ENCODE measurements at places on chromosomes 6 and 20.

- DNase-seq: no peak
These were observed 1.6 kb upstream of the DDAH2 start for GRCh38 chr6:31730631-31731086.

DNA sequence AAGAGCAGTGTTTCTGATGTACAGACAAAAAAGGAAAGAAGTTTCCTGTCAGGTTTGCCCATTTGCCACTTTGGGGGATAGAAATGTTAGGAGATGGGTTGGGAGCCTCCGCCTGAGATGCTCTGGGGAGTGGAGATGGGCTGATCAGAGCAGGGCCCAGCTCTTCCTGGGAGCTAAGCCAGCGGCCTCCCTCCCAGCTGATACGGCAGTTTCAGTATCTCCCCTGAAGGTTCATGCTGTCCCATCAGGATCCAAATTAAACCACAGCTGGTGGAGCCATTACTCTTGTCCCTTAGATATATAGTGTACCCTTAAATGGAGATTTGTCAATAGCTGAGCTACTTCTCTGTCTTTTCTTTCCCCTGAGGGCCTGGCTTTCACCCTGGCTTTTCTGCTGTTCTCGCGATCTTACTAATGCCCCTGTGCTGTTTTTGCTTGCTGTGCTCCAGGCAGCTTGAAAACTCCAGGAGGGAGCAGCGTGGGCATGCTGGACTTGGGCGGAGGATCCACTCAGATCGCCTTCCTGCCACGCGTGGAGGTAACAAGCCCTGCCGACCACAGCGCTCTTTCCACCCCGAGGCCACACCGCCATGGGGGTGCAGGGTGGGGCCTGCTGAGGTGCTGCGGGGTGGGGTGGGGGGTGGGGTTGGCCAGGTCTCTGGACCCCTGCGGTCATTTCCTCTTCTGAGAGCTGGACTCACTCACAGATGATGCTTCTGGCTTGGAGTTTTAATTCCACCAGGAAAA lies 20.9 kb downstream of the ENTPD6 start:
- DNase-seq: no peak

DNA sequence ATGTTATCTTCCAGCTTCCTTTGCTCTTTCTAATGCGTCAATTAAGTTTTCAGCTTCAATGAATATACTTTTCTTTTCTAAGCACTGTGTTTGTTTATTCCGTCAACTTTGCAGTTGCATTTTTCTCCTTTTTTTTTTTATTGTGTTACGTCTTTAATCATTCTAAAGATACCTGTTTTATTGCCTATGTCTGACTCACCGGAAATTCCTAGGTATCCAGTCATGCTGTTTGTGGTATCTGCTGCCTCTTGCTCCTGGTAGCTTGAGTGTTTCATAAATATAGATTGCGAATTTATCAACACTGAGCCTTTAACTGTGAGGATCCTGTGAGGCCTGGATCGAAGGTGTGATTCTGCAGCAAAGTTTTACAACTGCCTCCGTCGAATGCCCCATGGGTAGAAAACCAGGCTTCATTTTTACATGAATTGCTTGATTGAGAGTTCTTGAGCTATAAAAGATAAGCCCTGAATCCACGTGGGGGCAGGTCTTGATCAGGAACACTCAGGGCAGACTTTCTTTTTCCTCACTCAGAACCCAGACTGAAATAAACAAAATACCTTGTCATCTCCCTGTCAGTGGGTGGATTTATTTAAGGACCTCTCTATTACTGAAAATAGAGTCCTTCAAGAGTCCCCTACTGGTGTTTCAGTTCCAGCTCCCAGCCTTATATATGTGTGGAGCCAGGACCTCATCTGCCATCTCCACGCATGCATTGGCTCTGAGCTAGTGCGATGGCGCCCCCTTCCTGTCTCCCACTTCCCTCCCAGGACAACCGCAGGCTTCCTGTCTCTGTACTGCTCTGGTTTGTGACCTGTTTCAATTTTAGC lies 60.1 kb upstream of the LRRC1 start:
- DNase-seq: no peak

DNA sequence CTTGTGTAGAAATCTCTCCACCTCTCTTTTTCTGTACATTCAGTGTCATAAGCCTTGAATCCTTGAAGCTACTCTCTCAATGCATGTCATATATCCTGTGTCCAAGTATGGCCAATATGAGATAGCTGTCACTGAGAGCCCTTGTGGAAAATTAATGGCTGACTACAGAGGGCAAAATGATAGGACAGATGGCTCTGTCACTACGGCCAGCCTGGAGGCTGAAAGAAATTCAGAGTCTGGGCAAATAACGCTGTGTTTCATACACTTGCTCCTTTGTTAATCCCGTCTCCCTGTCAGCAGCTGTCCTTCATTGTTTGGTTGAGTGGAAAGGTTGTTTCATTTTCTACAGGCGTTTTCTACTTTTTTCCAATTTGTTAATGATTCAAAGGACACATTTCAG lies 70.4 kb upstream of the VGLL2 start:
- DNase-seq: no peak

GRCh38 chr20:51939259-51939585 lies 136.9 kb upstream of the SALL4 start:
- no peak for DNase-seq

All from fibroblast of the conjunctiva (primary cell).